ENCODE measurements at places on chromosomes 2 and 18.

DNA sequence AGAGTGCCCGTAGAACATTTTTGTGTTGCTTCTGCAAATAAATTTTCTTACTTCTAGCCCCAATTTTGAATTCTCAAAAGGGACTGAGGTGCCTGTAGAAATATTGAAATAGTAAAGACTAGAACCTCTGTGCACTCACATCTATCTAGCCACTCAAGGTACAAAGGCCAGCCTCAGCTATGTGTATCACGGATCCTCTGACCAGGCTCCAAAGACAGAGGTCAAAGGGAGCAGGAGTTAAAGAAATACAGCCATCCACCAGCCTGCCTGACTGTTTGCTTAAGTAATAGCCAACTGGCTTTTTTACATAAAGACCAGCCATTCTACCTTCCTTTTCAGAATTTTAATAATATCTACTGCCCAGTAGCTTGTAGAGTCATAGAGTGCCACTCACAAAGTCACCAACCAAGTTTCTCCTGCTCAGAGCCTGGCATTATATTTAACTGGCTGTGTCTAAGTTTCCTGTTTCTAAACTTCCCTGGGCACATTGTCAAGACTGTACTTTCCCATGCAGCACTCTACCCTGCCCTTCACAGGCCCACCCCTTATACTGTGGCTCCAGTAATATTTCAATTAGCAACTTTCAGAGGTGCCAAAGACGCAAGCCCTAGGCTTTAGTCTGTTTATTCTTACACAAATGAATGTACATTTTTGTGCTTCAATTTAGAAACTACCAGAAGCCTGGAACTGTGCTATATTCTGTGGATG, 338.3 kb upstream of the NT5C1B start:
- DNase-seq = no peak

GRCh38 chr2:98569197-98569793, 39.0 kb downstream of the COA5 start:
- DNase-seq = peak; percentile 60

- no peak for DNase-seq
Observed at GRCh38 chr18:65124633-65125032, 626.2 kb upstream of the CDH7 start.

GRCh38 chr2:80858965-80859364, 554.4 kb upstream of the LRRTM1 start:
- DNase-seq = no peak

DNA sequence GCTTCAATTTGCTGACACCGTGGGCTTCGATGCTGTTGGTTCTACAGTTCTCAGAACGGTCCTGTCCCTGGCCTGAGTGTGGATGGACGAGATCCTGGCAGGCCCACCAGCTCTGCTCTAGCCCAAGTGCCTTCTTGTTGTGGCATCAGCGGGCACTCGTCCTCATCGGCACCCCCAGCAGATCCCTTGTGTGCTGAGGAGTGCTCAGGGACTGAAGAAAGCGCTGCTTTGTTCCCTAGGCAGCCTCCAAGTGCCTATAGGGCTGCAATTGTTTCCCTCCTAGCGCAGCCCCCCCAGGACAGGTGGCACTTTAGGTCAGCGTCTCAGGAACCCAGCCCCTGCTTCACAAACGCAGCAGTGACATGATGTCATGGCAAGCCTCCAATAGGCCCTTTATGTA, 217.7 kb downstream of the AGAP1 start:
- DNase-seq = no peak

- no peak for DNase-seq
Observed at GRCh38 chr2:147614471-147614870, 230.4 kb upstream of the ACVR2A start.

- DNase-seq = no peak
Observed at GRCh38 chr2:119439574-119440500, 8.2 kb downstream of the TMEM37 start.

DNA sequence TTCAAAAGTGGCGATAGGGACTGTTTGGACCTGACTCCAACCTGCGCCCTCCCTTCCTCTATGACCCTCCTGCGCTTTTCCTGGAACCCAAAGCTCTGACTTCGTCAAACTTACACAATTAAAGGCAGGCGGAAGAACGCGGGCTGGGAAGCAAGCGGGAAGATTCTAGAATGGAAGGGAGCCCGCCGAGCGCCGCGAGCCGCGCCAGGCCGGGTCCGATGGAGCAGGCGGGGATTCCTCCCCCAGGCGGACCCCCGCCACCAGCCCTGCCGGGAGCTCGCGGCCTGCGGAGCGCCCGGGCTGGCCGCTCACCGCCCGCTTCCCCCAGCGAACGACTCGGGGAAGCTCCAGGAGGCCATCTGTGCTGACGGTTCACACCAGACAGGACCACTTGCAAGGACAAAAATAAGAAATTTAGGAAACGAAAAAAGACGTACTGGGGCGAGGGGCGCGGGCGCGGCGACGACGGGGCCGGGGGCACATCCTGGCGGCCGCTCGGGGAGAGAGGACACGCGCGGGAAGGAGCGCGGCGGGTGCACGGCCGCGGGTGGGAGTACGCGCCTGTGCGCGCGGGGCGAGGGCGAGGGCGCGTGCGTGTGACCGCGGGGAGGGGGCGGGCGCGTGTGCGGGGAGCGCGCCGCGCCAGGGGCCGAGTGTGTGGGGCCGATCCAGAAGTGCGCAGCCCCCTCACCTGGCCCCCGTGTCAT, 1.1 kb upstream of the SALL3 start:
- no peak for DNase-seq

DNA sequence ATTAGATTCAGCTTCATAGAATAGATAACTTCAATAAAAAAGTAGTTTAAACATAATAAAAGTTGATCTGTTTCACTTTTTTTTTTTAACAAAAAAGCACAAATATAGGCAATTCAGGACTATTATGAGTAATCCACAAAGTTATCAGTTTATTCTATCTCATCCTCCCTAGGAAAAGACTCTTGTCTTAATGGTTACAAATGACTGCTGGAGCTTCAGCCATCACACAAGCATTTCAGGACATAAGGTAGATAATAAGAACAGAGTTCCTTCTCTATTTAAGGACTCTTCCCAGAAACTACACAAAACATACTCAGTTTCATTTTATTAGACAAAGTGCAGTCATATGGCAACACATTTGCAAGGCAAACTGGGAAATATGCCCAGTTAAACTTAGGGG, 357.6 kb upstream of the SETBP1 start:
- DNase-seq = no peak

DNA sequence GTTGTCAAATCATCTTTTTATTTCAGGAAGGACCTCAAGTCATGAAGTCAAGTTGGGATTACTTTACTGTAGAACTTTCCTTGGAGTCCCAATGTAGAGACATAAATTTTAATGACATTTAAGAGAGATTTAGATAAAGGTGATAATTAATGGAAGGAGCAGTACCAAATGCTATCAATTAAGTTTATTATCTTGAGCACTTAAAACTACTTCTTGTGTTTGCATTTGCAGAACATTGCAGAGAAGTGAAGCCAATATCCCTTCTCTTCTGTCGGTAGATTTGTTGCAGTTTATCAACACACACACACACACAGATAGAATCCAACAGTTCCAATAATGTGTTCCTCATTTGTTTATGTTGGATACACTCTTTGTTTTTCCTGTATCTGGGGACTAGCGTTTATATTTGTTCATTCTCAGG, 570.7 kb downstream of the EPHA4 start:
- DNase-seq = no peak

GRCh38 chr2:196206804-196207203, 35.4 kb upstream of the STK17B start:
- no peak for DNase-seq
